Pancreas (tissue), 10 donors: ENCODE measurements at places on chromosomes 12 and 14.
A peak's percentile ranks its signal among the peaks of the same experiment; 100 is the strongest.

GRCh38 chr12:96236221-96236822 lies 42.1 kb downstream of the ELK3 start:
- DNase-seq, result no peak

GRCh38 chr12:81626406-81626805 lies 132.7 kb downstream of the PPFIA2 start:
- no peak for DNase-seq

GRCh38 chr14:55433880-55434804 lies 6.3 kb downstream of the TBPL2 start:
- DNase-seq, result no peak

- peak; percentile 9 for DNase-seq
Measured at GRCh38 chr14:78933948-78934524, 763.9 kb downstream of the NRXN3 start.

GRCh38 chr12:65620046-65620445 lies 204.2 kb upstream of the HMGA2 start:
- no peak for DNase-seq

DNA sequence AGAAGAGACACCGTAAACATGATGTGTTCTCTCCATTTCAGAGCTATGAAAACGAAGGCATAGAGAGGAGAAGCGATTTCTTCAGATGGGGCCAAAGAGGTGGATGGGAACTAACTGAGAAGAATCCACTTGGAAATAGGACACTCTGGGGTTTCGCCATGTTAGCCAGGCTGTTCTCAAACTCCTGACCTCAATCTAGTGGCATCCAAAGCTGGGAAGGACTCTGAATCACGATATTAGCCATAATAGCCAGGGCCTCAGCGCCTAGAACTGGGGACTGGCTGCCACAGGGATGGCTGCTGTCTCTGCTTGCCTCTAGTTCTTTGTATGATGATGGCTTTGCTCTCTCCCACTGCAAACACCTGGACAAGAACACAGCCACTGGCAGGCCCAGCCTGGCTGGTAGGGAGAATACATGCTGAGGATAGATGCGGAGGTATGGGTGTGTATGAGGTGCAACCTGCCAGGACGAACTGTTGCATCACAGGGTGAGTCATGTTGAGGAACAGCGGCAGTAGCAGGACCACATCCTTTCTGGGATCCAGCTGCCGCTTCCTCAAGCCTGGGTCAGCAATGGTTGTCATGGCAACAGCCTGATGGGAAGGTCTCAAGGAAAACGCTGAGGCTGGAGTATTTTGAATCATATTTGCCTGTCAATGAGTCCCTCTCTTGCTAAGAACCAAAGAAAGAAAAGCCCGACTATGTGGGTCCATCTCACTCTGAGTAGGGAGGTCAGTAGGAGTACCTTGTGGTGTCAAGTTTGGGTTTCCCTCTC lies 31.1 kb downstream of the CCDC177 start:
- DNase-seq, result no peak

- DNase-seq, result no peak
Measured at GRCh38 chr12:101745481-101745880, 6.2 kb upstream of the SYCP3 start.

DNA sequence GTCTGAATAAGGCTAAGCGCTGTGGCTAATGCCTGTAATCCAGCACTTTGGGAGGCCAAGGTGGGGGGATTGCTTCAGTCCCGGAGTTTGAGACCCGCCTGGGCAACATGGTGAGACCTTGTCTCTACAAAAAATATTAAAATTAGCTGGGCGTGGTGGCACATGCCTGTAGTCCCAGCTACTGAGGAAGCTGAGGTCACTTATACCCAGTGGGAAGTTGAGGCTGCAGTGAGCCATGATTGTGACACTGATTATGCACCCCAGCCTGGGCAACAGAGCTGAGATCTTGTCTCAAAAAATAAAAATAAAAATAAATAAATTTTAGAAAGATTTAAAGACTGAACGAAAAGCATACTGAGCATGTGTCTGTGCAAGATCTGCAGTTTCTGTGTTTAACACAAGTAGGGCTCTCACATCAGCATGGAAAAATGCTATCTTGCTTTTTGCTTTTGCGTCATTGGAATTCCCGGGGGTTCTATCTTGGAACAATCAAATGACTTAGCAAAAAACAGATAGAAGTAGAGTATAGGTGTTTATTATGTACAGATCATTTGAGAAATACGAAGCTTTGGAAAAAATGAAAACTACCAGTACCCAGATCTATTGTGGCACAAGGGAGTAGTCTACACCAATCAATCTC lies 161.9 kb downstream of the CAPZA3 start:
- no peak for DNase-seq
